ENCODE measurements at places on chromosomes 7 and 10. TPM values are rescaled to one million over a fixed set of nuclear protein-coding genes. Genes with fewer than 3 reads are reported as not detected.

Gene BEND7
- total RNA-seq = 18.3 TPM

Gene ASIC3
- total RNA-seq = 1.6 TPM

DNA sequence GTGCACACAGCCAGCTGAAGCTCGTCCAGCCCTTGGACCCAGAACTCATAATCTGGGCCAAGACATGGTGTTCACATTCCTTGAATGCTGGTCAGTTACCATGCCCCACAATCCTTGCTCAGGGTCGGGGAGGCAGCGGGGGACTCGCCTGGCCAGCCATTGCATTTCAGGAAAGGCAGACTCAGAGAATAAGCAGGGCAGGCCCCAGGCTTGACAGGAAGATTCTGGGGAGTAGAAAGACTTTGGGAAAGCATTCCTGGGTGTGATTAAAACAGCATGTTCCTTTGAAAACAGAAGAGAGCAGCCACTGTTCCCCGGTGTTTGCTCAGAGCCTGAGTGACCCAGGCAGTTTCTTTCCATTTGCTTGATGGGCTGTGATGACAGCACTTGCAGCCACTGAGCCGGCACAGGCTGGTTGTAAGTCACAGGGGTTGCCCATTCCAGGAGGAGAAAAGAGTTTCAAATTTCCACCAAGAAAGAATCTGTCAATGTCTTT lies 473.7 kb downstream of the TYW1 start:
- DNase-seq = no peak

- DNase-seq = peak; percentile 61
Observed at GRCh38 chr10:33263453-33263852, 71.0 kb downstream of the NRP1 start.

DNA sequence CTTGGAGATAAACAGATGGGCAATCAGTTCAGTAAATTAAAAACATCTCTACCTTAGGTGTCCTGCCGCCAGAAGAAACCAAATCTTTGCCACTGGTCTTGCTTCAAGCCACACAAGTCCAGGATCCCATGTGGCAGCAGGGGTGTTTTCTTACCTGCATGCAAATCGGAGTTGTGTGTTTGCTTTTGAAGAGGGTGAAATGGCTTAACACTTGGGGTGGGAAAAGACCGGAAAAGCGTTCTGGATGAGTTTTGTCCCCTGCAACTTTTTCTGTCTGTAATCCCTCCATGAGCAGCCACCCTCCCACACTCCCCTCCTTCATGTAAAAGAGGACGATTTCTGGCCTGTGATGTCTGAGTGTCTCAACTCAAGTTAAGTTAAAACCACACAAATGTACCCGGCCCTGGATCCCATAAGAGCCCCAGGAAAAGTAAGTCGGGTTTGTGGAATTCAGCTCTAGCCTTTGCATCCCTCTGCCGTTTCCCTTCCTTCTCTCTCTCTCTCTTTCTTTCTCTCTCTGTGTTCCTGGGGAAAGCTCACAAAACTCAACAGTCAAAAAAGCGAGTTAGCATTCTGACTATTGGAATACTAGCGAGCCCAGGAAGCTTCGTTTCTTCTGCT lies 178.5 kb downstream of the TCF7L2 start:
- no peak for DNase-seq

Gene GPR146
- 5.4 TPM for total RNA-seq

- no peak for DNase-seq
Observed at GRCh38 chr7:91187061-91187460, 77.2 kb upstream of the FZD1 start.

Gene MTPN
- 166 TPM for total RNA-seq

- no peak for DNase-seq
Observed at GRCh38 chr10:98852686-98853085, 383.0 kb downstream of the HPSE2 start.

- no peak for DNase-seq
Observed at GRCh38 chr10:75648351-75648750, 216.9 kb downstream of the LRMDA start.

DNA sequence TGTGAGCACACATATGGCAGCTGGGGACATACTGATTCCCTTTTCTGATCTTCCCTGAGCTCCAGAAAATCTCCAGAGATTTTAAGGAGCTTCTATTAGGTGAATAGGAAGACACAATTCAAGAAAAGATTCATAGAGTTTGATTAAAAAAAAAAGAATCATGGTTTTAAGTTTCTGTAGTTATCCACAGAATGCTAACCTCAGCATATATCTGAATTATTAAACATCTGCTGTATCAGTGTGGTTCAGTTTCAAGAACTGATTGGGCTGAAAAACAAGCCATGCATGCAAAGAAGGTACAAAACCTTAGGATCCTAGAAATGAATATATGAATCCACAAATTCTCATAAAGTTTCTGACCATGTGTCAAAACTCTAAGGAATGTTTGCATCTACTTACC lies 94.1 kb upstream of the ZNF438 start:
- no peak for DNase-seq

DNA sequence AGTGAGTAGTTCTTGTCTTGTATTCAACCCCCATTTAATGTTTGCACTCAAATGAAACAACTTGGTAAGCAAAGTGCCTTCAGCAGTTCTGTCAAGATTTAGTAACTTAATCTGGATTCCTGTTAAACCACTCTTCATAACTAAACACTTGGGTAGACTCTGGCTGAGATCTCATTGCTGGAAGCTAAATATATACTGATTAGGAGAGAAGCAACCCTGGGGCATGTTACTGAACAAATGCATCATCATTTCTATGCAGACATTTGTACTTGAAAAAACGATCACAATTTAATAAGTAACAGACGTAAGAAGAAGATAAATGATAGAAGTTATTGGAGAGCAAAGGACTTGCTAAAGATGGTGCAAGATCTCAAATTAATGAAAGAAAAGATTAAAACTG lies 308.4 kb upstream of the POM121L12 start:
- DNase-seq = no peak

DNA sequence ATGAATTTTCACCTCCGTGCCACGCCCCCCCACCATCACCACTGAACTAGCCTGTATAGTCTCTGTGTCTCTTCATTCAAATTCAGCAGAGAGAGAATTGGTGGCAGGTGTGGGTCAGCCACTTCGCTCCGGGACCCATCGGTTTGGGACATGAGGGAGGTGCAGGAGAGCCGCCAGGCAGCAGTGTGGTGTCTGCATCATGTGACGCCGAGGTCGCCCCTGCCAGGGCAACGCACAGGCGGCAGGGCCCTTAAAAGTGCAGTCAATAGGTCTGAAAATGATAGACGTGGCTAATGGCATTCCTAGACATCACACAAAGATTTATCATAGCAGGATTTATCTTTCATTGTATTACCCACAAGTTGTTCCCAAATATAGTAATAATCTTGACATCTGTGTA lies 100.6 kb upstream of the RNF32 start:
- DNase-seq = no peak

Gene CALCR
- not detected for total RNA-seq

GRCh38 chr10:115861864-115862263 lies 411.1 kb downstream of the GFRA1 start:
- no peak for DNase-seq

- DNase-seq = no peak
Observed at GRCh38 chr7:44223362-44224079, 22.7 kb downstream of the YKT6 start.

- DNase-seq = no peak
Observed at GRCh38 chr10:97050205-97050745, 135.5 kb downstream of the SLIT1 start.

GRCh38 chr10:71042216-71042615 lies 153.9 kb upstream of the PCBD1 start:
- no peak for DNase-seq

- DNase-seq = no peak
Observed at GRCh38 chr10:1199897-1200721, 143.9 kb downstream of the WDR37 start.

DNA sequence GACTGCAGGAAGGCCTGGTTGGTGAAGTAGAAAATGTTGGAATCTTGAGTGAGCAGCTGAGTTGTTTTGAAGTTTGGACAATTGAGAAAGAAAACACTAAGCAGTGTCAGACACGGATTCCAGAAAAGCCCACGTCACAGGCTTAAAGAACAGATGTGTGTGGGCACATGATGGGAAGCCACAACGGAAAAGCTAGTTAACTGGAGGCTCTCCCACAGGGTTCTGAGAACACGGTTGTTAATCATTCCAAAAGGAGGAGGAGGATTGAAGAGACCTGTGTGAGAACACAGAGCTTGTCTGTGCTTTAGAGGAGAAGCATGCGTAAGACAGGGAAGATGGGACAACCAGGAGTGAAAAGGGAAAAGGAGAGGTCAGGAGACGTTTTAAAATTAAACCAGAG lies 42.6 kb downstream of the SHH start:
- DNase-seq = no peak

GRCh38 chr10:71729161-71729636 lies 9.6 kb upstream of the C10orf105 start:
- no peak for DNase-seq

GRCh38 chr10:60426425-60426824 lies 36.8 kb upstream of the ANK3 start:
- no peak for DNase-seq

Gene CCL24
- not detected for total RNA-seq

DNA sequence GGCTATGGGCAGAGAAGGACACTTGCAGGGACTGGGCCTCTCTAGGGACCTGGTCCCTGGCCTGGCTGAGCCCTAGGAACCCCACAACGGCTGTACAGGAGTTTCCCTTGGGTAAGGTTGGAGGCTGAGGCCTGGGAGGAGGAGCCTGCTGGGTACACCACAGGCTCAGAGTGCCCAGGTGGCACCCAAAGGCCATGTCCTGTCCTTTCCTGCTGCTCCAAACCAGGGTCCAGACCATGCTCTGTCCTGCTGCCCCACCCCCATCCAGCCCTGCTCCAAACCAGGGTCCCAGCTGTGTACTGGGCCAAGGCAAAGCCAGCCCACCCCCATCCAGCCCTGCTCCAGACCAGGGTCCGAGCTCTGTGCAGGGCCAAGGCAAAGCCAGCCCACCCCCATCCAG lies 35.3 kb upstream of the ZNF488 start:
- DNase-seq = no peak

DNA sequence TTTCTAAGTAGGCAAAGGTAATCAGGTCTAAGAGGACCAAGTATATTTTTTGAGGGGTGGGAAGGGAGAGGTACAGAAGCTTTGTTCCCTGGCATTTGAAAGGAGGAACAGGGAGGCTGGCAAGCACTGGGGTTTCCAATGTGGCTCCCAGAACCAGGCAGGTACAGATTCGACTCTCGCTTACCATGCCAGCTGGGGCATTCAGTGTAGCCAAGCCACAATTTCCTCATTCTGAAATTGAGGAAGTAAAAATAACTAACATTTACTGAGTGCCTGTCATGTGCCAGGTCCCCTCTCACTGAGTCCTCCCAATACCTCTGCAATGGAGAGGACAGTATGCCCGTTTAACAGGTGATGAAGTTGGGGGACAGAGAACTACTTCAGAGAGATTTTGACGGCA lies 45.9 kb upstream of the BET1 start:
- no peak for DNase-seq

- no peak for DNase-seq
Observed at GRCh38 chr7:64885520-64886240, 17.4 kb upstream of the ZNF273 start.

Gene CALML5
- not detected for total RNA-seq

GRCh38 chr7:28711114-28711513 lies 247.0 kb downstream of the TRIL start:
- no peak for DNase-seq

Gene SLC29A4
- total RNA-seq = 3.8 TPM

GRCh38 chr7:1639071-1639470 lies 31.0 kb upstream of the ELFN1 start:
- DNase-seq = no peak

- no peak for DNase-seq
Observed at GRCh38 chr10:119279441-119279840, 72.1 kb downstream of the GRK5 start.

DNA sequence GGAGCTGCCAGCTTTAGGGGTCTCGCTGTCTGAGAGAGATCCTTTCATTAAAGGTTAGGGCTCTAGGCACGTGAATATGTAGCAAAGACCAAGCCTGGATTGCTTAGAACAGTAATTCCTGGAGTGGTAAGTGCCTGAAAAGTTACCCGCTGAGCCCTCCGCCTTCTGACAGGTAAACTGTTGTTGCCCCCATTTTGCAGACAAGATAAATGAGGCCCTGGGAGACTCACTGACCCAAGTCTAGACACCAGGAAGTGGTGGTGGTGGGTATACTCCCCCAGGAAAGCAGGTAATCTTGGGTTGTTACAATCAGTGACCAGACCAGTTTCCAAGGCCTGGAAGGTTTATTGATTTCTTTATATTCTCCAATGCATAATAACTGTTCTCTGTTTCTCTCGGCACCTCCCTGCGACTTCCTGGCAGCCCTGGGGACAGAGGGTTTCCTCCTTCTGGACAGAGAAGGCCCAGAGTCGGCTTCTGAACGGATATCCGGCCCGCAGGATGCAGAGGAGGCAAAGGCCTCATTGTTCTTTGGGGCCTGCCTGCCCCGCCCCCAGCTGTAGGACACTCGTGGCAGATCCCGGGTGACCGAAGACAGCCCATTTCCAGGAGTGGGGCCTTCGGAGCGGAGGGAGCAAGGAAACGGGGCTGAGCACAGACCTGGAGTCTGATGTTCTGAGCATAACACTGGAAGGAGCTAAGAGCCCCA lies 1.3 kb upstream of the GRK5 start:
- DNase-seq = no peak

- no peak for DNase-seq
Observed at GRCh38 chr7:90965211-90965610, 299.0 kb upstream of the FZD1 start.

Gene SEM1
- total RNA-seq = 25.6 TPM

- DNase-seq = peak; percentile 89
Observed at GRCh38 chr7:56046721-56047445, 4.4 kb downstream of the PSPH start.

DNA sequence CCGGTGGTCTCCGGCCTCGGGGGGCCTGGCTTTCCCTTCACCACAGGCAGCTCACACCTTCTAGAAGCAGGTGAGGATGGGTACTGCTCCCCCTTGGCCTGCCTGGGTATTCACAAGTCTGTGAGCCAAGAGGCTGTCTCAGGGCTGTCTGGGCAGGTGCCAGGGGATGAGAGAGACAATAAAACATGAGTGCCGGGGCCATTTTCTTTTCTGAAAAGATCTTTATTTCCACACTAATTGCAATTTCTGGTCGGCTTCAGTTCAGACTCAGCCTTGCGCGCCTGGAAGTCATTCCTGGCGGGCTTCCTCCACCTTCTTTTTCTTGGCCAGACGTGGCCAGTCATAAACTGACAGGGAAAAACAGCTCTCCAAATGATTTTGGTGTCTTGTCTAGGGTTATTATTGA lies 171.2 kb downstream of the ARHGAP12 start:
- no peak for DNase-seq

Gene LOXL4
- total RNA-seq = 7.0 TPM

- DNase-seq = no peak
Observed at GRCh38 chr7:79653136-79653631, 199.7 kb upstream of the MAGI2 start.

DNA sequence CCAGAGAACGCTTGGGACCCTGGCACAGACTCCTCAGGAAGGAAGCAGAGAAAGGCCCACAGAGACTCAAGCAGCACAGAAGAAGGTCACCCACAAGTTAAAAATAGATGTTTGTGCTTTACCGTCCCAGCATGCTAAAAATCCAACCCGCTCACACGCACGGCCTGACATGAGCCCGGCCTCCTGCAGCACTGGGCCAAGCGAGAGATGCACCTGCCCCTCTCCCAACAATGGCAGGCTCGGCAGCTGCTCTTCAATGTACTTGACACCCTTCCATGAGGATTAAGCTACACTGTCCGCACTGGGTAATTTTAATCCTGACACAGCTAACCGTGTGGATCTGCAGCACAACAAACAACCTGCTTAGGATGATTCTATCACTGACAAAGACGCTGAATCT lies 9.3 kb downstream of the DIP2C start:
- no peak for DNase-seq
